ENCODE measurements at places on chromosomes 4 and X.

DNA sequence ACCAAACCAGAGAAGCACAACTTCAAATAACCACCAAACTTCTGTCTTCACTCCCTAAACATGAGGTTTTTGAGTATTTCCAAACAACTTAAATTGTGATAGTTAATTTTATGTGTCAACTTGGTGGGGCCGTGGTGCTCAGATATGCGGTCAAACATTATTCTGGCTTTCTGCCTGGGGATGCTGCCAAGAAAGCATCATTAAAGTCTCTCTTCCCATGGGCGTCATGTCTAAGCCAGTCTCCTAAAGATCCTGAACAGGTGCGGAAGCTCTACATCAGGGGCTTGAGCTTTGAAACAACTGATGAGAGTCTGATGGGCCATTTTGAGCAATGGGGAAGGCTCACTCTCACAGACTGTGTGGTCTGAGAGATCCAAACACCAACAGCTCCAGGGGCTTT lies 24.1 kb upstream of the SOD3 start:
- no peak for DNase-seq

- DNase-seq = no peak
These were observed 40.8 kb downstream of the HTRA3 start for GRCh38 chr4:8310306-8310705.

DNA sequence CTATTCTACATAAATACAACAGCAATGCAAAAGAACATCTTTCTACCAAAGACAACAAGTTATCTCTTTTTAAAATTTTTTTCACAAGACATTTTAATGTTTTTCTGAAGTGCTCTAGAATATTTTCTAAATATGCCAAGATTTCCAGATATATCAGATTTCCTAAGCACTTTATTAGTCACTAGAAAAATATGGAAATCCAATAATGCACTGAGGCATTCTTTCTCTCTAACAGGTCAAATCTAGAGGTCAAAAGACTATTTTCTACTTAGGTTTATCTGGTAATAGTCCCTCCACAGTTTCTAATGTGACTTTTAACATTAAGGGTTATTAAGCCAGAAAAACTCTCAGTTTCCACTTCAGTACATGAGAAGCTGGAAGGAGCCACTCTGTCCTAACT lies 1041.2 kb upstream of the INTU start:
- DNase-seq = no peak

DNA sequence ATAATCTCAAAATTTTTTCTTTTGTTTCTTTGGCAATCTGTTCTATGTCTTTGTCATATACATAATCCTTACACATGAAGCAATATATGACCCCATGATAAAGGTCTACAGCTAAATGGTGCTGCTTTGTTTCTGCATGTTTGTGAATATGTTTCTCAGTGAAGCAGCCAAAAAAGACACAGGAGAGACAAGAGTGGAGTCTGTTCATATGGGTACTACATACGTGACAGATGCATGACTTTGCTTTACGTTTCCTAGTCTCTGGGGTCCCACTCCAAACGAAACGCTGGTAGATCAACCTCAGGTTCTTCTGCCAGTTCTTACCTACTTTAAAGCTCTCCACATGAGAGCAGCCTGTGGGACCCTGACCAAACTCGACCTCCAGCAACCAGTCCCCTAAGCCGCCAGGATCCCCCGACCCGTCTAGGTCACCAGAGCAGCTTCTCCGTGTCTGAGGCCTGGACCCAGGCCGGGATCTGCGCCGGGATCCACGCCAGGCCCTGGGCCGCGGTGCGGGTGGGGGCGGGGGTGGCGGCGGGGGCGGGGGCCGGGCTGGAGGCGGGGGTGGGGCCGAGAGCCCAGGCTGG lies 1.5 kb downstream of the USP51 start:
- no peak for DNase-seq

GRCh38 chr4:94285666-94286065 lies 57.0 kb downstream of the HPGDS start:
- no peak for DNase-seq

Data from stimulated activated CD4-positive, alpha-beta T cell treated with anti-CD3 and anti-CD28 coated beads, Interleukin-15, amount 100 ng/mL, for 24 hours (primary cell).